Naive thymus-derived CD8-positive, alpha-beta T cell (primary cell): ENCODE measurements at places on chromosomes 1 and 21. TPM values are rescaled to one million over a fixed set of nuclear protein-coding genes. Genes with fewer than 3 reads are reported as not detected.

- DNase-seq: peak; percentile 51
These were observed 24.4 kb downstream of the RCAN3 start for GRCh38 chr1:24526940-24527542.

GRCh38 chr21:31624181-31624580, 35.3 kb upstream of the SOD1 start:
- DNase-seq: no peak

DNA sequence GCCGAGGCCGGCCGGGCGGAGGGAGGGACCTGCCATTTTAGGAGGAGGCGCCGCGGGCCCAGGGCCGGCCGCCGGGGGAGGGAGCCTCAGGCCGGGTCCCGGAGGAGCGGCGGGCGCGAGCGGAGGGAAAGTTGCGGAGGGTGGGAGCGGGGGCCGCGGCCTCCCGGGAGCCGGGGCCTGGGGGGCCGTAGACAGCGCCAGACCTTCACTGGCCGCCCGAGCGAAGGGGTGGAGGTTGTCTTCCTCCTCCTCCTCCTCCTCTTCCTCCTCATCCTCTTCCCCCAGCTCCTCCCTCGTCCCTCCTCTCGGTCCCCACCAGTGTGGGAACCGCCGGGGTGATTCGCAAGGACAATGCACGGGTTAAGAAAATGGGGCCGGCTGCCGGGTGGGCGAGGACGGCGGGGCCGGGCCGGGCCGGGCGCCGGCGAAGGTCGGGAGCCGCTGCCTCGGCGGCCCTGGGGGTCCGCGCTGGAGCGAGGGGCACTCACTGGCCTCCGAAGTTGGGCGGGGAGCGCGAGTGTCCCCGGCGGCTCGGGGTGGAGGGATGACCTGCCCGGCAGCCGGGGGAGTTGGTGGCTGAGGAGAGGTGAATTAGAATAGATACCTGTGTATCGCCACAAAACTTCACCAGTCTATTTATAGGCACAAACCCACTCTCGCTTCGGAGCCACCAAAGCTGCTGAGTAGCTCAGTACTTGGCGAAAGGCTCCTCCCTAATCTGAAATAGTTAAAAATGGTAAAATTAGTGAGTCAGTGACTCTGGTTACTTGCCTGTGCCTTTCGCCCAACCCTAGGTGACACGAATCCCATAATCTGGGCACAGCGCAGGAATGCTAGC, 1.3 kb downstream of the DYRK1A start:
- no peak for DNase-seq

DNA sequence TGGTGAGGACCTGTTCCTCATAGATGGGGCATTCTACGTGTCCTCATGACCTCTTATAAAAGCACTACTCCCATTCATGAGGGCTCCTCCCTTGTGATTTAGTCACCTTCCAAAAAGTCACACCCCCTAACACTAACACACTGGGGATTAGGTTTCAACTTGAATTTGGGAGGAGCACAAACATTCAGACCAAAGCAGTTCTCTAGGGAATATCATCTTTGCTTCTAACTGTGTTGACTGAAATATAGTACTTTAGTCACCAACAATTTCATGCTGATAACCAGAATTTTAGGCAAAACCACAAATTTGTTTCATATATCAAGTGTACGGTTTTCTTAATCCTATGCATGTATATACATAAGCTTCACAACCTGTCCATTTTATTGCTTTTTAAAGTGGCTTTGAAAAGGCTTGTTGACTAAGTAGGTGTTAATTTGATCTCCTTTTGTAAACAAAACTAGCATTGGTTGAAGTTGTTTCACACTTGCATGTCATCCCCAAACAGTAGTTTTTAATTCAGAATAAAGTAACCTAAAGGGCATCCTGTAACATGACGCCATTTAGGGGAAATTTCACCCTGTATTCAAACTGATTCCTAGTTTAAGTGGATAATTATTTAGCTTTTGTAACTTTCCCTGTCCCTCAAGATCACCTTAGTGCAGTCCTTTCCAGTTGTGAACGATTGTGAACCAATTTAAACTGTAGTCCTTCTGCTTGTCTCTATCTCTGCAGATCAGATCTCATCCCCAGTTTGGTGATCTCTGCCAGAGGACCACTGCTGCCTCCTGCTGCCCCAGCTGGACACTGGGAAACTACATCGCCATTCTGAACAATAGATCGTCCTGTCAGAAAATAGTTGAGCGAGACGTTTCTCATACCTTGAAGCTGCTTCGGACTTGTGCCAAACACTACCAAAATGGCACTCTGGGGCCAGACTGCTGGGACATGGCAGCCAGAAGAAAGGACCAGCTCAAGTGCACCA, 141.1 kb downstream of the TLR5 start:
- no peak for DNase-seq

- no peak for DNase-seq
These were observed 70.0 kb downstream of the TRABD2B start for GRCh38 chr1:47927165-47927564.

DNA sequence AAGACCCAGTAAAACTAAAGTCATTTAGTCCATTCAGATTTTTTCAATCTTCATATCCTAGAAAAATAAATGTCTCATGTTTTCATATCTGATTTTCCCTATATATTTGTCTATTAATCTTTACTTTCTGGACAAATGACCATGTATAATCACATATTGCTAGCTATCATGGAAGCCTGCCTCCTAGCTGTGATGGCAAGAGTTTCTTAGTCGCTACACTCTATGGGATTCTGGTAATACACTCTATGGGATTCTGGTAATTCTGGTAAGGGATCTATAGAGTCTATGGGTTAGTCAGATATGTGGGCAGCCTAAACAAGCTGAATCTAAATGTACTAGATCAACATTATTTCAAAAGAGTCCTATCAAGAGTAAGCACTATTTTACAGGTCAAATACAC, 198.7 kb upstream of the LHX8 start:
- no peak for DNase-seq

GRCh38 chr1:207444514-207445217, 9.5 kb upstream of the CR2 start:
- DNase-seq: no peak

DNA sequence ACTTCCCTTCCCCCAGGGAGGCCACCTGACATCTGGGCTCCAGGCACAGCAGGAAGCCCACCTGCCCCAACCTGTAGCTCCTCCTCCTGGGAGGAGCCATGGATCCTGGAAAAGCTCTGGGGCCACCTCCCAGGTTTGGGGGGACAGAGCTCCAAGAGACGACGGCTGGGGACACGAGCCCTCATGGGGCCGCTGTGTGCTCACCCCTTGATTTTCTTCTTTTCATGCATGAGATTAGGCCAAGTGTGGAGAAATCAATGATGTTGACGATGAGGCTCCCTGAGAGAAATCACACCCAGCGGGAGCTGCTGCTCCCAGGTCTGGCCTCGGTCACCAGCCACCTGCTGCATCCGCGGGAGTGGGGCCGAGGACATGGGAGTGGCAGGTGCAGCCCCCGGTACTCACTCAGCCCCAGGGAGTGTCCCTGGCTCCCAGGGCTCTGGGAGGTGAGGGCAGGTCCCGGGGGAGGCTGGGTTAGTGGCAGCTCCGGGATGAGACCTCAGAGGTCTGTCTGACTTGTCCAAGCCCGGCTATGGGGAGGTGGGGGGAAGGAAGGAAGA, 8.7 kb downstream of the TNFRSF14 start:
- no peak for DNase-seq

- DNase-seq: no peak
These were observed 186.1 kb downstream of the NTNG1 start for GRCh38 chr1:107326824-107327445.

DNA sequence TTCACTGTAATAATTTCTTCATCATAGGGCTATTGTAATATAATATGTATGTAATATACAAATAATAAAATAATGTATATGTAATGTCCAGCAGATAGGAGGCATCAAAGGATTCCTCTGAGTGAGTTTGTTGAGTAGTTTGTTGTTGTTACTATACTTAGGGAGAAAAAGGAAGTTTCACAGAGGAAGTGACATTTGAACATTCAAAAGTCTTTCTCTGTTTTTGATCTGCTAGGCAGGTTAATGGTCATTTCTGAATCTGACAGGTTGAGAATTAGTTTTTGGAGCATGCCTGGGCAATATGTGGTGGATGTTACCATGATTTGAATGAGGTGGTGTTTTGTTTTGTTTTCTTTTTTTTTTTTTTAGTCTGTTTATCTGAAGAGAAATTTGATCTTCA, 102.1 kb downstream of the NRDC start:
- DNase-seq: no peak

DNA sequence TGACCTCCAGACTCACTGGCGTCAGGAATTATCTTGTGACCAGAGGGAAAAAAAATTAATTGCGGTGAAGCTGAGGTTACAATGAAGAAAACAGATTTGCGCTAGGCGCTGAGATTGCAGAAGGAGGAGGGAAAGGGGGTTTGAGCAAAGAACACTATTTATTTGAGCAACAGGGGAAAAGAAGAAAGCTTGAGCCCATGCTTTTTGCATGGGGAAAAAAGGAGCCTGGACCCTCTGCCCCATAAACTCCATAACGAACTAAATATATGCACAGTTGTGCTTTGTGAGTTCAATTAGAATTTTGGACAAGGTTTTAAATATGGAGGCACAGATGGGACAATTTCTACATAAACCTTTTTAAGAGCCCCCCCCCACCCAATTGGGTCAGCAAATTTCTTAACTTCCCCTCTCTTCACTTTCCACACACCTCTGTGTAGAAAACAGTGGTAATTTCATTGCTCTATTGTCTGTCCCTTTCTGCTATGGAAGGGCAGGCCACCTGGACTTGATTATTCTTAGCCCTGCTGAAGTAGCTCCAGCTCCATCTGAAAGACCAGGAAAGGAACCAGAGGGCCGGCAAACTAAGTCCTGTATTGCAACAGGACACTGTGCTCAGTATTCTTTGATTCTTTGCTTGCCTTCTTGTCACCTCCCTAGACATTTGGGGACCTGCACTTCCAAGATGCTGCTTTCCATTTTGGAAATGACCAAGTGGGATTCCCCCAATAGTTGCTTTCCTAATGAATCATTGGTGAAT, 862 bp upstream of the ID3 start:
- no peak for DNase-seq

GRCh38 chr1:200627575-200628222, 7.1 kb upstream of the KIF14 start:
- DNase-seq: no peak

- no peak for DNase-seq
These were observed 14.9 kb downstream of the AK2 start for GRCh38 chr1:33021567-33022431.

DNA sequence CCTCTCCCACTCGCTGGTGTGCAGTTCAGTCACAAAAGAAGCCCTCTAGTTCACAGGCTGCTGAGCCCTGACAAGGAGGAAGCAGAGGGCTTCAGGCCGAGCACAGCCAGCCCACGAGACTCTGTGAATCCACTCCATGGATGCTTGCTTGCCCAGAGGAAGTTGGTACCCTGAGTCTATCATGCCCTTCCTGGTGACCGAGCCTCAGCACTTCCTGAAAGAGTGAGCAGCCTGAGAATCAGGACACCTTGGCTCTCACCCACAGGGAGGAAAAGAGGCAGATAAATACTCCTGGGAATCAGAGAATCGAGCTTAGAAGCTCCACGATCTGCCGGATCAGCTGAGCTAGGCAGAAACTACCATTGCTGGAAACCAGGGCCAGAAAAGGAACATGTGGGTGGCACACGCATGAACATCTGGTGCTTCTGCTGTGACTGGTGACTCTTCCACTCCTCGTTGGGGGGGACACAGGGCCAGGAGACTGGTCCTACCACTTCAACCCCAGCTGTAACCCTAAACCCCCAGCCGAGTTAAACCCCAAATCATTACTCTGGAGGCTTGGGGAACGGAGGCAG, 376.3 kb upstream of the CAMK1G start:
- no peak for DNase-seq

DNA sequence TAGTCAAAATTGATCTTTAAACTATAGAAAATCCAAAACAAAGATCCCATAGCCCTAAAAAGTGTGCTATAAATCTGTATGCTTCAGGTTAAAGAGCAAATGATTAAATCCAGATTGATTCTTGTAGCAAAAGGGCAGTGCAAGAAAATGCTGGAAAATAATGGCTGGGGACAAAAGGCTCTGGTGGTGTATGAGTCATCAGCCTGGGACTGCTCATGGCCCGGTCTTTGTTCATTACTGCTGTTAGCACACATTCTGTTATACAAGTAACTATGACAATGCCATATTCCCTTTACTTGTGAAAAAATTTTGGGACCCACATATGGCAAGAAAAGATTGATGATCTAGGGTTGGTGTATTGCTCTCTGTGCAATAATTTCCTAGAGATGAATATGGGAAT, 89.1 kb downstream of the RWDD3 start:
- no peak for DNase-seq

DNA sequence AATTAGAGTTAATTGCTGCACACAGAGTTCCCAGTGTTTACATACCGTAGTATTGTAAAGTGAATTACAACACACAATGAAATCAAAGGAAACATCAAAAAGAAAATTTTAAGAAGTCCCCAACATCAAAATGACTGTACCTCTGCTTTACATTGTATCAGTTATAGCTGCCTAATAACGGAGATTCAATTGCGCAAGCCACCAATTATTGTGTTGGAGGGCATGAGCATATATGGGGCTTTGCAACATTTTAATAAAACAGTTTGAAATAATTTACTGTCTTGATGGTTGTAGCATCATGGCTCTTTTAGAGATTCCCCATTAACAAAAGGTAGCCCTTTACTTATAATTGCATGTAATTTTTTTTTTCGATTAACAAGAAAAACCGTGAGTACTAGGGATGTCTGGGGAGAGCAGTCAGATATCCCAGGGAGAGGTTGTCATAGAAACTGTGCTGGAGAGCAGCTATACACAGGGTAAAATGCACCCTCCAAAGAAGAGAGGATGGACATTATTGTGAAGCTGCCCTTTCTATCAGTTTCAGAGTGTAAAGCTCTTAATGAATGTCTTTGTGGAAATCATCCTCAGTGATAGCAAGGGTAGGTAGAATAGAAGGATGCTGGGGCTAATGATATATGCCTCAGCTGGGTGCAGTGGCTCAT, 55.9 kb upstream of the BTG3 start:
- no peak for DNase-seq

PTGS2 gene
- not detected for total RNA-seq

SLC9C2 gene
- not detected for total RNA-seq

CNR2 gene
- total RNA-seq: 1.1 TPM

WLS gene
- total RNA-seq: not detected

CCDC190 gene
- not detected for total RNA-seq
